ENCODE measurements at places on chromosomes 4 and X.

DNA sequence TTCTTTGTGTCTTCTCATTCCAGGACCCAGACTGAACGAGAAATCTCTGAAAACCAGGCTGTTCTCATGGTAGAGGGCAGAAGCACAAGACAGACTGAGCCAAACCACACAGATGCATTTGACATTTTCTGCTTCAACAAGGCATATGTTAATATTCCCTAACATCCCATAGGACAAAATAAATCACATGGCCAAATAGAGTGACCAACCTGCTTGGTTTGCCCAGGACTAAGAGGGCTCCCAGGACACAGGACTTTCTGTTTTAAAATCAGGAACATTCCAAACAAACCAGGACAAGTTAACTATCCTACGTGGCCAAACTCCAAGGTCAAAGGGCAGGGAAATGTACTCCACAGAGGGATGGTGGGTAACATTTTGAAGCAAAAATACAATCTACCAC lies 11.7 kb downstream of the CTPS2 start:
- H3K36me3 ChIP-seq: peaks cover 6% of the 10 kb centered on the region
- peaks cover 42% of the 10 kb centered on the region for H3K27me3 ChIP-seq
- no peaks in the 10 kb centered on the region for H3K4me1 ChIP-seq
- no peak for DNase-seq
- H3K27ac ChIP-seq: no peak overlapping the region
- H3K4me3 ChIP-seq: no peak overlapping the region

GRCh38 chr4:74535512-74535911 lies 90.6 kb downstream of the AREG start:
- no peaks in the 10 kb centered on the region for H3K4me1 ChIP-seq
- H3K36me3 ChIP-seq: no peaks in the 10 kb centered on the region
- no peak for DNase-seq

DNA sequence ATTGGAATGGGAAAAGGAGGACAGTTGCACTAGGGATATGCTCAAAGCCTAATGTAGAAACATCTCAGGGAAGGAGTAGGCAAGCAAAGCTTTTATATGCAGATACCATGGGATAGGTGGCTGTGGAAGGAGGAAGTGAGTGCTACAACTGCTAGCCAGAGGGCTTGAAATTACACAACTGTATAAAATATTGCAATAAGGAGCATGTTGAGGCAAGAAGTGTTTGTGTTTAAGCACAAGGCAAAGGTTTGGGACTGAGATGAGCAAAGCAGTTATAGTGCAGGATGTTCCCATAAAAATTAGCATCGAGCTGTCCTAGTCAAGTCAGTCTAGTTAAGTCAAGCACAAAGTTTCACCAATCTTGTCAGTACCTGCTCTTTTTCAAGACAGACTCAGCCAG lies 35.6 kb upstream of the DCAF8L1 start:
- no peaks in the 10 kb centered on the region for H3K36me3 ChIP-seq
- H3K4me1 ChIP-seq: no peaks in the 10 kb centered on the region
- H3K27me3 ChIP-seq: no peaks in the 10 kb centered on the region
- H3K27ac ChIP-seq: no peak overlapping the region

GRCh38 chr4:145285928-145286327 lies 105.5 kb upstream of the OTUD4 start:
- DNase-seq: peak; percentile 38
- no peaks in the 10 kb centered on the region for H3K36me3 ChIP-seq
- H3K27me3 ChIP-seq: no peaks in the 10 kb centered on the region
- H3K4me3 ChIP-seq: no peak overlapping the region
- no peak overlapping the region for H3K27ac ChIP-seq

DNA sequence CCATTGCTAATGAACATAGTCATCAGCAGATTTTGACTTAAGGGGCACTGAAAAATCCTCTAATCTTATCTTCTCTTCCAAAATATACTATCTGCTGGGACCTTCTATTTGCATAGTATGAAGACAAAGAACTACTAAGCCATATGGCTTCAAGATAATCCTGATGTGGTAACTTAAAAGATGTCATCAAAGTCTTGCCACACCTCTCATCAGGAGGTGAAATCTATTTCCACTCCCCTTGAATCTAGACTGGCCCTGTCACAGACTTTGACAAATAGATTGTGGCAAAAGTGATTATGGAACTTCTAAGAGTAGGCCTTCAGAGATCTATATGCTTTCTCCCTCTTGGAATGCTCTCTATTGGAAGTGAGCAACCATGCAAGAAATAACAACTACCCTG lies 27.3 kb upstream of the TET2 start:
- H3K27ac ChIP-seq: no peak overlapping the region
- DNase-seq: no peak

- no peak for DNase-seq
- no peaks in the 10 kb centered on the region for H3K36me3 ChIP-seq
- no peak overlapping the region for H3K4me3 ChIP-seq
Observed at GRCh38 chr4:92677805-92678204, 374.0 kb downstream of the GRID2 start.

GRCh38 chr4:40916880-40917279 lies 167.1 kb downstream of the NSUN7 start:
- no peak for DNase-seq
- no peak overlapping the region for H3K27ac ChIP-seq
- peaks cover 26% of the 10 kb centered on the region for H3K36me3 ChIP-seq
- H3K27me3 ChIP-seq: no peaks in the 10 kb centered on the region
- no peak overlapping the region for H3K4me3 ChIP-seq
- H3K4me1 ChIP-seq: peaks cover 15% of the 10 kb centered on the region

DNA sequence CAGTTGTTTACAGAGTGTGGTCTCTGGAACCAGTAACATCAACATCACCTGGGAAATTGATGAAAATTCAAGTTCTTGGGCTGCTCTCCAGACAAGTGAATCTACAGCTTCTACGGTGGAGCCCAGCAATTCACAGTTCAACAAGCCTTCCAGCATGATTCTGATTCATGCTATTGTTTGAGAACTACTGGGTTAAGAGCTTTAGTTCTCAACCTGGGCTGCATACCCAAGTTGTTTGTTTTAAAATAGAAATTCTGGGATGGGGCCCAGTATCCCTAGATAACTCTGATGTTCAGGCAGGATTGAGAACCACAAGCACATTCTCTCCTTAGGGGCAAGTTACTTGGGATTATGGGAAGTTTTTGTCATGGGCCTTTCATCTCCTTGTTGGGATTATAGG lies 37.9 kb upstream of the PGK1 start:
- no peak for DNase-seq
- H3K4me3 ChIP-seq: no peak overlapping the region
- H3K4me1 ChIP-seq: no peaks in the 10 kb centered on the region
- H3K27me3 ChIP-seq: no peaks in the 10 kb centered on the region
- H3K36me3 ChIP-seq: no peaks in the 10 kb centered on the region

DNA sequence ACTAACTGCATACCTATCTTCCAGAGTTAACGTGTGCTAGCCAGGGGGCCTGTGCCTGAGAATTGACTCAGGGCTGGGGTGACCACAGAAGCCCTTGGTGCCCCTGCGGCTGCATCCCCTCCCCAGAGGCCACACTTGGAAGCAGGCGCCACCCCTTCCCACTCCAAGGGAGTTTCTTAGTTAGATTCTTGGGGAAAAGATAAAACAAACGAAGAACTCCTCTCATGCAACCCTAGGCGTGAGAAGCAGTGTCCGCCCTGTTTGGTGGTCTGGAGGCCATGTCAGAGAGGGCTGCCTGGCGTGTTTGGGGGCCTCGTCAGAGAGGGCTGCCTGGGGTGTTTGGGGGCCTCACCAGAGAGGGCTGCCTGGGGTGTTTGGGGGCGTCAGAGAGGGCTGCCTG lies 50.3 kb upstream of the HGFAC start:
- H3K27me3 ChIP-seq: no peaks in the 10 kb centered on the region
- H3K27ac ChIP-seq: no peak overlapping the region
- DNase-seq: no peak
- H3K4me3 ChIP-seq: no peak overlapping the region
- peaks cover 34% of the 10 kb centered on the region for H3K4me1 ChIP-seq

DNA sequence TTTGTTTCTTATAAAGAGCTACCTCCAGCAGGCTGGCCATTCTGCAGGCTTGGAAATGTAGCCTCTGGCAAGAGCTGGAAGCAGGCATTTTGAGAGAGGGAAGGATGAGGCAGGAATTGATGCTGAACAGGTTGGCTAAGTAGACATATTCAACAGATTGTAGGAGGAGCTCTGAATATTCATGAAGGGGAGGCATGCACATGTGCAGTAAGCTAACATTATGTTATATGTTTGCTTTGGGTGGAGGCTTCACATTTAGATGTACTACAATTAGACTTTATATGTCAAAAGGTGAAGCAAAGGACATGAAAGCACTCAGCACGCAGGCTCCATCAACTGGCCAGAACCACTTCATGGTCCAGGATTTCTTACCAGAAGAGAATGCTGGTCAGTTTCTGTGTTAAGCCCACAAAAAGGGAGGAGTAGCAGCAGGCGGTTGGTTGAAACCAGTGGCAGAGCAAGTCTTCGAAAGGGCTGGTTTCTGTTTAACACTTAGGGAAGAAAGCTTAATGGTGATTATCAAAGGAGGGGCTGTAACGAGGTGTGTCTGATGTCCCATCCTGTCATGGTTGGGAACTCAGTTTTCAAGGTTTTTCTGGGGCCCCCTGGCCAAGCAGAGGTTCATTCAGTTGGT lies 54.8 kb downstream of the FGFBP1 start:
- H3K27me3 ChIP-seq: no peaks in the 10 kb centered on the region
- no peak overlapping the region for H3K27ac ChIP-seq
- no peak for DNase-seq
- no peaks in the 10 kb centered on the region for H3K36me3 ChIP-seq
- H3K4me1 ChIP-seq: peaks cover 2% of the 10 kb centered on the region

DNA sequence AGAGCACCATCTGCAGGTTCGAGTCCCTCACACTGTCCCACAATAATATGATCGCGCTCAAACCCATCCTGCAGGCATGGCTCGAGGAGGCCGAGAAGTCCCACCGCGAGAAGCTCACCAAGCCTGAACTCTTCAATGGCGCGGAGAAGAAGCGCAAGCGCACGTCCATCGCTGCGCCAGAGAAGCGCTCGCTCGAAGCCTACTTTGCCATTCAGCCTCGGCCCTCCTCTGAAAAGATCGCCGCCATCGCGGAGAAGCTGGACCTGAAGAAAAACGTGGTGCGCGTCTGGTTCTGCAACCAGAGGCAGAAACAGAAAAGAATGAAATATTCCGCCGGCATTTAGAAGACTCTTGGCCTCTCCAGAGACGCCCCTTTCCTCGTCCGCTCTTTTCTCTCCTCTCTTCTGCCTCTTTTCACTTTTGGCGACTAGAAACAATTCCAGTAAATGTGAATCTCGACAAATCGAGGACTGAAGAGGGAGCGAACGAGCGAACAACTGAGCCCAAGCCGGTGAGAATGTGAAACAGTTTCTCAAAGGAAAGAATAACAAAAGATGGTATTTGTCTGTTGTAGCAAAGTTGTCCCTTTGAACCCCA lies 1.9 kb downstream of the POU4F2 start:
- H3K27ac ChIP-seq: no peak overlapping the region
- peaks cover 52% of the 10 kb centered on the region for H3K27me3 ChIP-seq
- H3K4me1 ChIP-seq: peaks cover 17% of the 10 kb centered on the region
- no peak for DNase-seq
- no peak overlapping the region for H3K4me3 ChIP-seq

DNA sequence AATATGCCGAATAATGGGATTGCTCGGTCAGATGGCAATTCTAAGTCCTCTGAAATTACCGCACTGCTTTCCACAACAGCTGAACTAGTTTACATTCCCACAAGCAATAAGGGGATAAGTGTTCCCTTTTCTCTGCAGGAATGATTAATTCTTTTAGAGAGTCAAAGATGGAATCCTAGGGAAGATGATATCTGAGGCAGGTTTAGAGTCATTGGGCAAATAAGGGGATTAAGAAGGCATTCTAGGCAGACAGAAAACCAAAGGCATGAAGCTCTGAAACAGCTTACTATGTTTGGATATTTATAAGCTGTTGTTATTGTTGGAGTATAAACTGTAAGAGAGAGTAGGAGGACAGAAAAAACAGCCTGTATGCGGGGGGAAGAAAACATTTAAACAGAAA lies 85.7 kb downstream of the TET2 start:
- DNase-seq: no peak
- peaks cover 31% of the 10 kb centered on the region for H3K36me3 ChIP-seq
- H3K27me3 ChIP-seq: no peaks in the 10 kb centered on the region
- H3K4me1 ChIP-seq: no peaks in the 10 kb centered on the region

DNA sequence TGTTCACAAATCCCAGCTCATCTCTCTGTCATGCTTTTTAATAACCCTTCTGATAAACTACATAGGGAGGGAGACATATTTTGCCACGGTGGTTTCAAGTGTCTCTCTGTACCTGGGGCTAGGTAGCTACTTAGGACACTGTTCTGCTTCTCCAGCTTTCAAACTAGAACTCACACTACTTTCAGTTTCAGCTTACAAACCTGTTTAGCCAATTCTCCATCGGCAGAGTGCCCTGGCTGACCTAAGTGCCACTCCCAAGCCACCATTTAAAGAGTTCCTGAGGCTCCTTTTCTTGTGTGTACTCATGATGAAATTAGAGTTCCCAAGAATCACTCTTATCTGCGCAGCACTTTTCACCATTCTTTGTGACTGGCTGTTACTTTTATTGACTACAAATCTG lies 899.2 kb downstream of the FAT4 start:
- no peak overlapping the region for H3K27ac ChIP-seq
- DNase-seq: no peak
- H3K36me3 ChIP-seq: no peaks in the 10 kb centered on the region

DNA sequence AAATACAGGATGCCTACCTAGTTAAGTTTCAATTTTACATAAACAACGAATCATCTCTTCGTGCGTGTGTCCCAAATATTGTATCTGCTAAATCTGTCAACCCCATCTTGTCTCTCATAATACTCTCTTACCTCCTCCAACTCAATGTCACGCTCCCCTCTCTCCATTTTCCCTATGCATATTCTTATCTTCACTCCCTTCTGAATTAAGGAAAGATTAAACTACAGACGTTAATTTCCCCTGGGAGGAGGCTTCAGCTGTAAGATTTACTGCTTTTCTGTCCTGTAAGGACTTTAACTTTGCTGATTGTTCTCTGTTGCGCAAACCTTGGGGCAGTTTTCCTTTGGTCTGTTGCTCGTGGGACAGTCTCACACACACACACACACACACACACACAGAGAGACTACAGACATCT lies 455 bp upstream of the ABCB7 start:
- peak overlapping the region; percentile 78 for H3K27ac ChIP-seq
- peak overlapping the region; percentile 45 for H3K4me3 ChIP-seq
- no peaks in the 10 kb centered on the region for H3K4me1 ChIP-seq

DNA sequence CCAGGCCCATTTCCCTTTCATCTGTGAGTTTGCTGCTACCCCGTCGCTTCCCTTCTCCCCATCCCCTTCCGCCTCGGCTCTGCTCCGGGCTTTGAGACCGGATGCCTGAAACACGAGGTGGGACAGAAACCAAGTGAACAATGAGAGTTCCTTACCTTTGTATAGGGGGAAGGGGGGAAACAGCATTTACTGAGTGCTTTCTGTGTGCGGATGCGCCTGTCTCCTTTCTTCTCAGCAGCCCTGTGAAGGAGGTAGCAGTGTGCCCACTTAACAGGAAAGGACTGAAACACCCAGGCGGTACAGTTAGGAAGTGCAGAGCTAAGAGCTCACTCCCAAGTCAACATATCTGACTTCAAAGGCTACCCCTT lies 43.2 kb upstream of the TMSB15B start:
- H3K27me3 ChIP-seq: peaks cover 26% of the 10 kb centered on the region
- no peak for DNase-seq
- H3K36me3 ChIP-seq: no peaks in the 10 kb centered on the region
- peak overlapping the region; percentile 48 for H3K4me3 ChIP-seq
- peak overlapping the region; percentile 87 for H3K27ac ChIP-seq

GRCh38 chr4:100981447-100982204 lies 365.7 kb downstream of the PPP3CA start:
- no peaks in the 10 kb centered on the region for H3K4me1 ChIP-seq
- H3K27ac ChIP-seq: no peak overlapping the region
- DNase-seq: peak; percentile 88
- no peaks in the 10 kb centered on the region for H3K36me3 ChIP-seq
- H3K27me3 ChIP-seq: no peaks in the 10 kb centered on the region

Data from muscle of leg (tissue), 16 donors.